ENCODE measurements at places on chromosomes 13 and 19.

DNA sequence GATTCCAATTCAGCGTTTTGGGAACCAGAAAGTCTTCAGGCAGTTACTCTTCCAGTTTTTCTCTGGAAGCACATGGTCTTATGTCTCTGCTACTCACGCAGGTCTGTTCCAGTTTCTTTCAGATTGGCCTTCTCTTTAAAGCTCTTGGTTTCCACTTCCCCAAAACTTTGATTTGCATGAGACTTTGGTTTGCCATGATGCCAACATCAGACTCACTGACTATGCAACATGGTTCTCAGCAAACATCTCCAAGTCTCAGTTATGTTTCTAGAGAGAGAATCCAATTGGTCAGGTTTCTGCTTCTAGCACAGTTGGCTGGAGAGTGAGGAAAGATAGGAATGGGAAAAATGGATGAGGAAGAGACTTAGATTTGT is 3.1 kb downstream of the AKAP11 start:
- no peak for DNase-seq

DNA sequence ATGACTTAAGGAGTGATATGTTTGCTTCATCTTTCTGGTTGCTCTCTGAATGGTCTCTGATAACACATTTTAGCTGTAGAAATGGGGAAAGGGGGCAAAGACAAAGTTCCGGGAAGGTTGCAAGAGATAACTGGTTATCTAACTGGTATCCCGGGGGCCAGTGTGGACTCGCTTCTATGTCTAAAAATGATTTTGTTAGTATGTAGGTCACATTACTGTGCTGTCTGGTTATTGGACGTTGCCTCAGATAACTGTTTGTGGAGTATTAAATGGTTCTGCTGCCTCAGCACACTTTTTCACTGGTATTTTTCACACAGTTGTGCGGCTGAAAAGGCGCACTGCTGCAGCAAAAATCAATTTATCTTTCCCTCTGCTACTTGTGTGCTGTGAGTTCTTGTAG is 63.0 kb upstream of the ZNF536 start:
- no peak for DNase-seq

GRCh38 chr13:42305503-42305902 is 33.6 kb downstream of the AKAP11 start:
- no peak for DNase-seq

- DNase-seq = no peak
Observed at GRCh38 chr19:47266401-47266941, 8.2 kb upstream of the INAFM1 start.

GRCh38 chr19:42420055-42420544 is 7.1 kb downstream of the LIPE start:
- DNase-seq = no peak

- no peak for DNase-seq
Observed at GRCh38 chr13:91389186-91389585, 9.2 kb upstream of the GPC5 start.

DNA sequence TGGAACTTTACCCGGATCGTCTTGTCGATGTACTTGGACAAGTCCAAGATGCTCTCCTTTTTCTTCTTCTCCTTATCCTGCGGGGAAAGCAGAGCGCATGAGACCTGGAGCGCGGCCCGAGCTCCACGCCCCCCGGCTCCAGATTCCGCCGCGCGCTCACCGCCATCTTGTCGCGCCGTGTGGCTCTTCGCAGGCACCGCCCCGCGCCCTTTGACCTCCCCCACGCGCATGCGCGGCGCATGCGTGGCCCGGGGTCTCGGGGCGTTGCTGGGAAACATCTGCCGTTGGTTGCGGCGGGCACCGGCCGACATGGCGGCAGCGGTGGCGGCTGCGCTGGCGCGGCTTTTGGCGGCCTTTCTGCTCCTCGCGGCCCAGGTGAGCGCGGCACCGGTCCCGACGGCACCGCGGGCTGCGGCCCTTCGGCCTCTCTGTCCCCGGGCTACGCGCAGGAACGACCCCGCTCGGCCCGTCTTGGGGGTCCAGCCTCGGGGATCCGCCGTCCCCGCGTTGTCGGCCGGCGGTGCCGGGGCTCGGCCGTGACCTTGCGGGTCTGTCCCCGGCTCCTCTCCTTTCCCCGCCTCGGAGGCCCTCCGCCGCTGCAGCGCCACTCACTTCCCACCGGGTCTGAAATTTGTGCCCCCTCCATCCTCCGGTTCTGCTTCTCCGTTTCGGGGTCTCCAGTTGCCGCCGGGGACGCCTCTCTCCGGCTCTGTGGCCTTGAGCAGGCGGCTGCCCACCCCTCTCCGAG is at the start of the genes LSM7 and SPPL2B:
LSM7 (minus strand) TSS at position 186 of the 748 bp plus-strand sequence; CDS start at position 166, 20 bp downstream.
SPPL2B (plus strand) TSS at position 284 of the 748 bp plus-strand sequence; CDS start at position 310, 26 bp downstream.
- DNase-seq = peak; percentile 89

DNA sequence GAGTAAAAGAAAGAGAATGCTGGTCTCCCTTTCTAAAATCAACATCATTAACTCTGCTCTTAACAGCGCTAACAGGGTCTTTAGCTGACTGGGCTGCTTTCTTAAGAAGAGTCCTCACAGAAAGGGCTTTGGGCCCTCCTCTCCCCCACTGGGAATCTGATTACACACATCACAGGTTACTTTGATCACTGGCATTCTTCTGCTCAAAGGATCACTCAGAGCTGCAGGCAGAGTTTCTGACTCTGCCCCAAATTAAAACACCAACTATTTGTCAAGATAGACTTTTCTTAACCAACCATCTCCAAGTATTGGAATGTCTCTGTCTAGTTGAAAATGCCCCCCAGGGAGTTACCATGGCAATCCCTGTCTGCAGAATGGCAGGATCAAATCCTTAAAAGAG is 31.1 kb upstream of the SIAH3 start:
- DNase-seq = peak; percentile 90

DNA sequence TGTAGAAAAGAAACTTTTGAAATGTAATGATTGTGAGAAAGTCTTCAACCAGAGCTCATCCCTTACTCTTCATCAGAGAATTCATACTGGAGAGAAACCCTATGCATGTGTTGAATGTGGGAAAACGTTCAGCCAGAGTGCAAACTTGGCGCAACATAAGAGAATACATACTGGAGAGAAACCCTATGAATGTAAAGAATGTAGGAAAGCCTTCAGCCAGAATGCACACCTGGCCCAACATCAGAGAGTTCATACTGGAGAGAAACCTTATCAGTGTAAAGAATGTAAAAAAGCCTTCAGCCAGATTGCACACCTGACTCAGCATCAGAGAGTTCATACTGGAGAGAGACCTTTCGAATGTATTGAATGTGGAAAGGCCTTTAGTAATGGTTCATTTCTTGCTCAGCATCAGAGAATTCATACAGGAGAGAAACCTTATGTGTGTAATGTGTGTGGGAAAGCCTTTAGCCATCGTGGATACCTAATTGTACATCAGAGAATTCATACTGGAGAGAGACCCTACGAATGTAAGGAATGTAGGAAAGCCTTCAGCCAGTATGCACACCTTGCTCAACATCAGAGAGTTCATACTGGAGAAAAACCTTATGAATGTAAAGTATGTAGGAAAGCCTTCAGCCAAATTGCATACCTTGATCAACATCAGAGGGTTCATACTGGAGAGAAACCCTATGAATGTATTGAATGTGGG is 19.3 kb downstream of the ZNF583 start:
- no peak for DNase-seq

- no peak for DNase-seq
Observed at GRCh38 chr19:46021531-46022041, 1.3 kb downstream of the PGLYRP1 start.

Data from neuronal stem cell (in vitro differentiated cells).